Stimulated activated CD4-positive, alpha-beta T cell treated with anti-CD3 and anti-CD28 coated beads, Interleukin-15, amount 100 ng/mL, for 48 hours (primary cell): ENCODE measurements at places on chromosomes 4 and X.

DNA sequence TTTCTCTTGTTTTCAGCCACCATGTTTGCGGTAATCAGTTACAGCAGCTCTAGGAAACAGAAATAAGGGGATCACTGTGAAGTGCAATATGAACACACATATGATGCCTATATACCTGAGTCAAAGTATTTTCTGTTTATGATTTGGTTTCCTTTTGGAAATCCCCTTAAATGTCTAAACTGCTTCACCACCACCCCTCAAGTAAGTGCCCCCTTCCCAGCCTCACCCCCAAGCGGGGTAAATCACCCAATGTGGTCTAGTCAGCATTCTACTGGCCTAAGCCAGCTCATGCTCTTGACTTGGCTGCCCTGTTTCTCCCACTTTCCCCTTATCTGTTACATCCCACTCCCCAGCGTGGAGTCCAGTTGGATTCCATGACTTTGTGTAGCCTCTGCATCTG, 176.5 kb downstream of the QDPR start:
- no peak for DNase-seq

DNA sequence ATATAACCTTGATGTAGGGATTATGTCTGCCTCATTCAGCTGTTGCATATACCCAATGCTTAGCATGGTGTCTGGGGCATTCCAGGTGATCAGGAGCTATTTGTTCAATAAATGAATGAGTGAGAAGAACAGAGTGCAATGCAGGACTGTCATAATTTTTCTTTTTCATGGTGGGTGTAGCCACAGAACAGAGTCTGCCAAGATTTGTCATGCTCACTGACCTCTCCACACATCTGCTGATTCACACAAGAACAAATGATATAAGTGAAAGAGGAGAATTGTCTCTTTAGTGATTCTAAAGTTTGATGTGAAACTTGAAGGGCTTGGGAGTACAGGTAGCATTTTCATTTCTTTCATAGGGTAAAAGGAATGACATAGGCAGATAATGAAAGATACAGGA, 64.4 kb upstream of the TEX13D start:
- no peak for DNase-seq

GRCh38 chr4:82555276-82555675, 6.5 kb downstream of the TMEM150C start:
- no peak for DNase-seq

GRCh38 chr4:168361365-168362024, 42.9 kb upstream of the DDX60 start:
- no peak for DNase-seq

DNA sequence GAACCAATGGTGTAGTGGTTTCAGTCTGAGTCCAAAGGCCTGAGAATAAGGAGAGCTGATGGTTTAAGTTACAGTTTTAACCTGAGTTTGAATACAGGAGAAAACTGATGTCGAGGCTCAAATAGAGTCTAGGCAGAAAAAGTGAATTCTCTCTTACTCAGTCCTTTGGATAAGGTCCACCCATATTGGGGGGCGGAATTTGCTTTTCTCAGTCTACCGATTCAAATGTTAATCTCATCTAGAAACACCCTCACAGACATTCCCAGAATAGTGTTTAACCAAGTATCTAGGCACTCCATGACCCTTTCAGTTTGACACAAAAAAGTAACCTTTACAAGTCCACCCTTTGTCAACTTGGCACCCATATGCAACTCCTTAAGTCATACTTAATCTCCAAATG, 216.0 kb downstream of the GRID2 start:
- DNase-seq: no peak

DNA sequence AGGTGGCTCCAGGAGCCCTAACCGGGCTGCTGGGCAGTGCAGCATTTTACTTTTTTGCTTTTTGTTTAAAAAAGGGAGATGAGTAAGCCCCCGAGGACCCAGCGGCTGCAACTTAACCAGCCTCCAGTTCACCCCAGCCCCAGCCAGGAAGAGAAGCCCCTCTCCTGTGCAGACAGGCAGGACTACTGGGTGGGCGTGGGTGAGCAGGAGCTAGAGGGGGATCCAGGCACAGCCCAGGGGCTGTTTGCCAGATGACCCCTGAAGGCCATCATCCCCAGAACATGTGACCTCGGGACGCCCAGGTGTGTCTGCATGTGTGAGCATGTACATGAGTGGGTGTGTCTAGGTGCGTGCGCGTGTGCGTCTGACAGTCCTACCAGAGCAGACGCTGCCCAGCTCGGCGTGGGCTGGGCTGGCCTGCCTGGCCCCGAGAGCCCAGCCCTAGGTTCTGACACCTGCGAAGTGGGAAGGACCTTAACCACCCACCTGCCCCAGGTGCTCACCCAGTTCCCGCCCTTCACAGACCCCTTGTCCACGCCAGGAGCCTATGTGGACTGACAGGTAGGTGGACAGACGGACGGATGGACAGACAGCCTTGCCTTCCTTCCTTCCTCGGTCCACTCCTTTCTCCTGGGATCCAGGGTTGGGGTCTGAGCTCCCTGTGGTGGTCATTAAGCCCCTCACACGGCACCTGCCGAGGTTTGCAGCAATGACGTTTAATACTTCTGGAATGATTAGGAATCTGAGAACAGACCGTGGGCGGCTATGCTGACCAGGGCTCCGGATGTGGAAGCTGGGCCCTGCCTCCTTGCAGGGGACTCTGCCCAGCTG, 7.8 kb upstream of the HAUS3 start:
- no peak for DNase-seq

- no peak for DNase-seq
Measured at GRCh38 chrX:113802837-113803236, 781.0 kb upstream of the HTR2C start.

GRCh38 chr4:7309636-7310390, 117.5 kb downstream of the SORCS2 start:
- DNase-seq: no peak

DNA sequence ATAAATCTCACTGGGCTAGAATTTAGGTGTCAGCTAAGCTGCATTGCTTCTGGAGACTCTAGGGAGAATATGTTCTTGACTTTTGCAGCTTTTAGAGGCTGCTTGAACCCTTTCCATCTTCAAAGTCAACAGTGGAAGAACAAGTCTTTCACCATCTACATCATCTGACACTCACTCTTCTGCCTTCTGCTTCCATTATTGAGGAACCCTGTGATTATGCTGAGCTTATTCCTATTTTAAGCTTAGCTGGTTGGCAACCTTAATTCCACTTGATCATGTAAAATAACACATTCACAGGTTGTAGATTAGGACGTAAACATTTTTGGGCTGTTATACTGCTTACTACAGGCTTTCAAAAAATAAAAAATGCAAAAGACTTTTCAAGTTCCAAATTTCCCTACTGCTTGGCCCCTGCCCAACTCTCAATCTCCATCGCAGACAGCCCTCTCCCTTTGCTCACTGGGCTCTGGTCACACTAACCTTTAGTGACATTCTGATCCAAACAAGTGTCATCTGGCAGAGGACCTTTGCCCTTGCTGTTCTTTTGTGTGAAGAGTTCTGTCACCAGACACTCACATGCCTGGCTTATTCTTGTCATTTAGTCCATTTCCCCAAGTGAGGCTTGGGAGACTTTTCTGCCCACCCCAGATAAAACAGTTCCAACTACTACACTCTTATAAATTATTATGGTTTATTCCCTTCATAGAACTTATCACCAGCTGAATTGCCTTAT, 1056.0 kb downstream of the STIM2 start:
- DNase-seq: no peak

DNA sequence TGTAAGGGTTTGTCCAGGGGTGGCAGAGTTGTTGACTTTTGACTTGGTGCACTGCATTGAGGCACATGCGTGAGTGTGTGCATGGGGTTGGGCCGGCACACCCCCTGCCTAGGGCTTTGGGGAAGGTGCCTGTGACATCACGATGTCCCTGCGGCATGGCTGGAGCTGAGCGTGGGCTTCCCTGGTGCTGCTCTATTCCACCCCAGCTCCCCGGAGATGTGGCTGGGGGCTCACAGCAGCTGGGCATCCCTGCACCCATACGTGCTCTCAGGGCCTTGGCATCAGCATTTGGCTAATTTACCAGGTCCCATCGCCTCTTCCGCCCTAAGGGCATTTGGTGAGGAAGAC, 5.7 kb downstream of the PSAPL1 start:
- no peak for DNase-seq

GRCh38 chr4:185685804-185686203, 126.2 kb downstream of the SORBS2 start:
- no peak for DNase-seq

DNA sequence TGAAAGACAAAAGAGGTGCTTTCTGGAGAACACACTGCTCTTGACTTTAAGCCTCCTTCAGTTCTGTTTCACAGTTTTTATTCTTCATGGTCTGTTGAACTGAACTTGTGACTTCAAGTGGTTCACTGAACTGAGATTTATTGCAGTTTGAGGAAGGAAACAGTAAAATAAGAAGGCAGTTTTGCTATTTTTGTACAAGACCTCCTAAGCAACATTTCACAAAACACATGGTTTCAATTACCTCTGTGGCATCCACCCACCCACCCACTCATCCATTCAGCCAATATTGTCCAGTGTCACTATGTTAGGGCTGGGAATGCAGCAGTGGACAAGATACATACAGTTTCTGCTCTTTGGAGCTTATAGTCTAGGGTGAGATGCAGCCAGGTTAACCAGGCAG, 131.3 kb downstream of the IL1RAPL2 start:
- DNase-seq: no peak

- DNase-seq: no peak
Measured at GRCh38 chr4:20445933-20446723, 194.4 kb downstream of the SLIT2 start.

GRCh38 chr4:12658146-12658545, 826.0 kb downstream of the RAB28 start:
- DNase-seq: no peak

GRCh38 chr4:38762560-38762959, 20.2 kb downstream of the TLR10 start:
- no peak for DNase-seq

- no peak for DNase-seq
Measured at GRCh38 chr4:107066621-107067020, 30.5 kb upstream of the DKK2 start.

- no peak for DNase-seq
Measured at GRCh38 chr4:186953599-186954260, 230.1 kb upstream of the FAT1 start.

DNA sequence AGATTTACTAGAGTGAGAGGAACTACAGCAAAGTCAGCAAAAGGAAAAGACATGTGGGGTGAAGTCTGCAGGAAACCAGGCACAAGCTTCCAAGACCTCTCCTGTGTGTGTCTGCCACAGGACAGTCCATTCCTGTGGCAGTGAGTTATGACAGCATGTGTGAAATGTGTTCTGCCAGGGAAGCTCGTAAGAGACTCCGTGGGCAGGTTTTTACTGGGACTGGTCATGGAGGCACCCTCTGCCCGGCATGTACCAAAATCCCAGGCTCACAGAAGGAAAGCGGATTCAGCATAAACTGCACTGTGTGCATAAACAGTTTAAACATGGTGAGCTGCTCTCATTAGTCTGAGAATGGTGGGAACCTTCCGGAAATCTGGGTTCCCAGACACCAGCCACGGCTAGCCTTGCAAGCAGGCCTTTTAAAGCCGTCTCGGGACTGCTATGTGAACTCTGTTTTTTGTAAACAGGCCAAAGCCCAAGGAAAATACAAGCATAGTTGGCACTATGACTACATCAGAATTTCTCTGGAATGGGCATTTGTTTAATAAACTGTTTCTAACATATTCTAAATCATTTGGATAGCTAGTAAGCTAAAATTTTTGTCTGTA, 288.5 kb downstream of the TENM3 start:
- no peak for DNase-seq

GRCh38 chr4:85823295-85823694, 348.3 kb downstream of the ARHGAP24 start:
- DNase-seq: no peak

DNA sequence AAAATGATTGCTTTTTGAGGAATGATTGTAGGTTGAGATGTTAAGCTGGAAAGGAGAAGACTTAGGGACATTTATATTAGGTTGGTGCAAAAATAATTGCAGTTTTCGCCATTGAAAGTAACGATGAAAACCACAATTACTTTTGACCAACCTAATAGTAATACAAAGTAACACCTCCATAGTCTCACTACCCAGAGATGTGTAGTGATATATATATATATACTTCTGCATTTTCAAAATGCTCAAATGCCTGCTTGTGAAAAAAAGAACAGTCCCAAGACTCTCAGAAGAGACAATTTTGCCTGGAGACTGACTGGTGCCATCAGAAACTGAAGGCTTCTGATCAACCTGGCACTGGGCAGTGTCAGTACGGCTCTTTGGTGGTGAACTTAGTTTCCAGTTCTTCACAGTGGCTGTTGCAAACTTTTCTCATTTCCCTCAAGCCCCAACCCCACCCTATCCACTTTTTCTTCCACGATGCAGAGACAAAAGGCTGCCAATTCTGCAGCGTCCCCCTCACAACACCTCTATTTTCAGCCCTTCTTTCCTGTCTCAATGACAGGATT, 35.1 kb upstream of the TAPT1 start:
- DNase-seq: no peak

DNA sequence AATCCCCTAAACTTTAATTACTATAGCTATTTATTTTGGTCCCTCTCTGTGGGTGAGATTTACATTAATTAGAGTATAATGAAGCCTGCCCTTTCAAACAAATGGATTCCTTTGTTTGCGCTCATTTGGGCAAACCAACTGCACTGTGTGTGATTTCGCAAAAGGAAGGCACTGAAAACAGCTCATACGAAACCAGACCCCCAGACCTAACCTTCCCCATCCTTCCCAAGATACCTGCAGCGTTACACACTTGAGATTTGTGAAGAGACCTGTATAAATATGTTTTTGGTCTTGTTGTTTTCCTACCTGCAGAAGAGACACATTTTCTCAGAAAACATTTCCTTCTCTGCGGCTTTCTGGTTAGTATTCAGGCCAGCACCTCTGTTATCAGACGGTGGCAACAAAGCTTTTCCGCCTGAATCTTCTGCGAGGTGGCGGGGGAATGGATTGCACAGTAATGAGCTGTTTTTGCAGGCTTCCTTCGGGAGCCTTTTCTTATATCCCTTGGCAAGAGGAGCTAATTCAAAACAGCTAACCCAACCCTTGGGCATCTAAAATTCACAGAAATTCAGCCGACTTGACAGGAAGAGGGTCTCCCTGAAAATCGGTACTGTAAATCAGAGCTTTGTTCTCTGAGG, 47.6 kb downstream of the CBLL2 start:
- DNase-seq: no peak

- DNase-seq: no peak
Measured at GRCh38 chr4:123346951-123347350, 49.6 kb upstream of the SPRY1 start.

- DNase-seq: no peak
Measured at GRCh38 chrX:45329217-45329616, 128.5 kb upstream of the DIPK2B start.

- DNase-seq: no peak
Measured at GRCh38 chr4:960636-961350, 12.6 kb downstream of the DGKQ start.

- no peak for DNase-seq
Measured at GRCh38 chr4:147307896-147308674, 172.8 kb upstream of the EDNRA start.

- no peak for DNase-seq
Measured at GRCh38 chrX:9149501-9150245, 115.7 kb upstream of the FAM9B start.

DNA sequence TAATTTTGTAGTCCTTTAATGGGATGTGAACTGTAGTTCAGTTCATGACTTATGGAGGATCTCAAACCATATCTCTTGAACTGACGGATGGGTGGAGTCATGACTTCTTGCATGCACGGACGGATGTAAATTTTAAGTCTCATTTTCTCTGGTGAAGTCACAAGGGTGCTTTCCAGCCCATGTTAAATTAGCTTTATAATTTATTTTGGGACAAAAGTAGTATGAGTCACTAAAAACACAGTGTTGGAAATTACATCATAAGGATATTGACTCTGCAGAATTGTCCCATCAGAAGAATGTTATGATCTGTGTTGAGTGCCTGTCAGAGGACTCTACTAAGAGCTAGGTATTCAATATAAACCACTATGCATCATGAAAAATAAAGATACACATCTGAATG, 6.8 kb upstream of the PAGE5 start:
- DNase-seq: no peak
